ENCODE measurements at places on chromosomes 12 and 14.

DNA sequence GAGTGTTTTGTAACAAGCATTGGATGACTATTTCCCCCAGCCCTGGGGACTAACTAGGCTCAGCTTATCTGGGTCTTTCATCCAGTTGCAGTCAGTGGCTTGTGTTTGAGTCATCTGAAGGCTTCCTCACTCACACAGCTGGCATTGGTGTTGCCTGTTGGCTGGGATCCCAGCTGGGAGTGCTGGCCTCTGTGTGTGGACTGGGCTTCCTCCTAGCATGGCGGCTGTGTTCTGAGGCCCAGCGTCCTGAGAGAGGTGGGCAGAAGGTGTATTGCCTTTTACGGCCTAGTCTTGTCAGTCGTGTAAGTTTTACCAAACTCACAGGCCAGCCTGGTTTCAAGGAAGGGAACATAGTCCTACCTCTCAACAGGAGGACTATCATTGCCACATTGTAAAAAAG lies 28.3 kb upstream of the PPP2R5C start:
- DNase-seq = no peak

GRCh38 chr14:72528059-72528862 lies 365.6 kb downstream of the DPF3 start:
- no peak for DNase-seq

DNA sequence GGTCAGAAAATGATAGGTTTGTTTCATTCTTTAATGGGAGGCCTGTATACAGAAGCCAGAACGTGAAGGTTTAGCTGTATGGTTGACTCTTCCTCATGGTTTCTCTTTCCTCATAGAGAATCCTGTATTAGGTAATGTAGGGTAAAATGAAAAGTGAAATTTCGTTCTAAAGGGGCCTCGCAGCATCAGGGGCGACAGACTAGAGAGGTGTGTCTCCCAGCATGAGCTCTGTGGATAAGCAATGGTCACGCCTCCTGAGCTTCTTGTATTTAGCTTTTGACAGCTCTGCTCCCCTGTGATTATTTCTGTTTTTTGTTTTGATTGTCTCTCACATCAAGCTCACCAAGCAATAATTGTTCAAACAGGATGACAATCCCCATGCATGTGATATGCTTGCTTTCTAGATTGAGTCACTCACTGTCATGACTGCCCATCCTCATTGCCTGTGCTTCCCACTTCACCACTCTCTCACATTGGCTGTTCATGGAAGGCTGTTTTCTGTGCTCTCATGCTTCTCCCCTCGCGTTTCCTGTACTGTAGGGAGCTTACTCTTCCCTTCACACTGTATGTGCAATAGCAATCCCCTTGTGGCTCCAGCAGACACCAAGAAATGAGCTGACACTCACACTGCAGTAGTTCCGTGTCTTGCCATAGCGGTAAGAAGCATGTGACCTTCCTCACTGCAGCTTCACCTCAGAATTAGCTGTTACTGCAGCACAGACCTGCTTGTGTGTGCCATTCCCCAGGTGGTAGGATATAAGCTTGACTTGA lies 44.0 kb downstream of the RAD52 start:
- no peak for DNase-seq

DNA sequence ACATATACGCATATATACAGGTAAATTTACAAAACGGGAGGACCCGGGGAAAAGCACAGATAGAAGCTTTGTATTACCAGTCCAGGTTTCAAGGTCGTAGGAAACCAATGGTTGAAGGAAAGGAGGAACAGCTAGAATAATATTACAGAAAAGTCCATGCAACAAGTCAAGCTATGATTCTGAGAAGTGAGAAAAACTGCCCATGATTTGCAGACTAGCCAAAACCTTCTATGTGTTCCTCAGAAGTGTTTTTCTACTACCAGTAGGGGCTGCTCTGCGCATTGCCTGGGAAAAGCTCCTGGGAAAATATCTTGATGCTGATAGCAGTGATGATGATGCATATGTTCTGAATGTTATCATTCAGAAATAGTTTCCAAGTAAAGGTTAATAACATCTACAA lies 2.2 kb downstream of the PDZRN4 start:
- no peak for DNase-seq

GRCh38 chr12:103687253-103687652 lies 100.2 kb downstream of the STAB2 start:
- no peak for DNase-seq

DNA sequence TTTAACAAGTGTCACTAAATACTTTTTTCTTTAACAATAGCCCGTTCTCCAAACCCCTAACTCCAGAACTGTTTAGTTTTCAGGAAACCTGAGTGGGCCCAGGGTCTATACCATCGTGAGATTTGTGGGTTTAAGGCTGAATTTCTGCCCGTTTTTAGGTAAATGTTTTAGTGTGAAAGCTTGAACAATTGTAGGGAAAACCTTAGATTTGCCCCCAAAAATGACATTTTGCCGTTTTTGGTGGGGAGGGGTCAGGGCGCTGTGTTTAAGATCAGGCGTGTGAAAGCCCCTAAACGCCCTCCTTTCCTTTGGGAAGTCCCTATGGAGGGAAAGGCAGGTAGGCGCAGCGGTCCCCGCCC lies 320 bp upstream of the PRPF39 start:
- DNase-seq = no peak

DNA sequence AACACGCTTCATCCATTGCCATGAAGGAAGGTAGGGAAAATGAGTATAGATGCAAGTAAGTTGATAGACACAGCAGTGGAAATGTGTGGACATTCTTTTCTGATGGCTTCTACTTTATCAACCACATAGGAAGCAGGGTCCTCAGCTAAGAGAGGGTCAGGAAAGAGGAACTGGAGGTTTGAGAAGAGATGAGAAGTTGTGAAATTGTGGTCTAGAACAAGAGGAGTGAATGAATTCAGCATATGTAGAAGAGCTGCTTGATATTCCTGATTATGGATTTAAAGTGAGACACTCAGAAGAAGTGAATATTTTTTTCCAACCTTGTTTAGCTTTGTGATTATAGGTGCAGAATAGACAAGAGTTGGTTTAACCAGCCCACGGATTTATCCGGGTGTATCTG lies 128.5 kb downstream of the SLC15A5 start:
- DNase-seq = no peak

- no peak for DNase-seq
These were observed 54.4 kb upstream of the BICD1 start for GRCh38 chr12:32052212-32052713.

GRCh38 chr14:83467811-83468210 lies 1934.2 kb upstream of the SEL1L start:
- DNase-seq = no peak

DNA sequence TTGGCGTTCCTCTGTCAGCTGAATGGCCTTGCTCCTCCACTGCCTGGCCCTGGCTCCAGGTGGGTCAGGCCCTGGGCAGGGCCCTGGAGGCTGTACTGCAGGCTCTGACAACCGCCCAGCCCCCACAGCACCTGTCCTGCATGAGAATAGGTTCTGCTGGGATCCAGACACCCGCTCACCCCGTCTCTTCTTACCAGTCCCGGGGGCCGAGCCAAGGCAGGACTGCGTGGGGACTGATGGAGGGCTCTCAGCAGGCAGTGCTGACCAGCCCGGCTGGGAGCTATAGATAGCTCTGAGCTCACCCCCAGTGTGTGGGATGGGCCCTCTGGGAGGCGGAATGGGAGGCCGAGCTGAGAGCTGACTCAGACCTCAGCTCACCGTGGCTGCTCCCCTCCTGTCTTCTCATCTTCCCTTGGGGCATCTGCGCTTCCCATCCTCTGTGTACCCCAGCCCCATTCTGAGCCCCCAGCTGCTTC lies 39.6 kb downstream of the TEAD4 start:
- DNase-seq = no peak

DNA sequence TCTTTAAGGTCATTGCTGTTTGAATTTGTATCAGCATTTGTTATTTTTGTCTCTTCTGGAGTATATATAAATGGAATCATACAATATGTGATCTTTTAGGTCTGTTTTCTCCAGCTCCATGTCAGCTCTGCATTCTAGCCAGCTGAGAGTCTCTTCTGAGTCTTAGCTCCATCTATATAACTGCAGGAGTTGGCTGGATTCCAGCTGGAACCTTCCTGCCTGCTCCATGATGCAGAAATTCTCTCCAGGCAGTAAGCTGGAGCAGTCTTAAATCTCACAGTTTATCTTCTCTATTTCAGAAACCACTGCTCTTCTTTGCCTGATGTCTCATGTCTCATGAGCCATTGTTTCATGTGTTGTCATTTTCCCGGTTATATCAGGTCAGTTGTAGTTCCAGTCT lies 827.6 kb downstream of the NRXN3 start:
- DNase-seq = no peak

GRCh38 chr12:24630446-24630845 lies 318.5 kb downstream of the BCAT1 start:
- DNase-seq = no peak

- DNase-seq = no peak
These were observed 77.3 kb upstream of the DHRS4 start for GRCh38 chr14:23876160-23876750.

GRCh38 chr12:54266852-54267251 lies 13.1 kb downstream of the CBX5 start:
- no peak for DNase-seq

DNA sequence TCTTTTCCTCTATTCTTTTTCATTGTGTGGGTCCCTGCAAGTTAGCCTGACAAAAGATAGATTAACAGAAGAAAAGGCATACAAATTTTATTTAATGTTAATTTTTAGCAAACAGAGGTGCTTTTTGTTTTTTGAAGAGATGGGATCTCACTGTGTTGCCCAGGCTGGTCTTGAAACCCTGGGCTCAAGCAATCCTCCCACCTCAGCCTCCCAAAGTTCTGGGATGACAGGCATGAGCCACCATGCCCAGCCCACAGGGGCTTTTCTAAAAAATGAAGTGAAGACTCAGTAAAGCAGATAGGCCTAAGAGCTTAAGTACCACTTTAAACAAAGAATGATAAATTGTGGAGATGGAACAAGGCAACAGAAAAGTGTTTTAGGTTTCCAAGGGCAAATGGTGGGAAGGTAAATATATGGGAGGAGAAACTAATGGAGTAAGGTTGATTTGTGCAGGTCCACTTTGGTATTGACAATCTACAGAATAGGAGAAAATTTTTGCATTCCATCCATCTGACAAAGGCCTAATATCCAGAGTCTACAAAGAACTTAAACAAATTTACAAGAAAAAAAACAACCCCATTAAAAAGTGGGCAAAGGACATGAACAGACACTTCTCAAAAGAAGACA lies 18.6 kb upstream of the EEA1 start:
- no peak for DNase-seq

- DNase-seq = no peak
These were observed 198.1 kb upstream of the LRIG3 start for GRCh38 chr12:59118356-59118755.

- no peak for DNase-seq
These were observed 13.1 kb upstream of the SMCO3 start for GRCh38 chr12:14827043-14827442.

DNA sequence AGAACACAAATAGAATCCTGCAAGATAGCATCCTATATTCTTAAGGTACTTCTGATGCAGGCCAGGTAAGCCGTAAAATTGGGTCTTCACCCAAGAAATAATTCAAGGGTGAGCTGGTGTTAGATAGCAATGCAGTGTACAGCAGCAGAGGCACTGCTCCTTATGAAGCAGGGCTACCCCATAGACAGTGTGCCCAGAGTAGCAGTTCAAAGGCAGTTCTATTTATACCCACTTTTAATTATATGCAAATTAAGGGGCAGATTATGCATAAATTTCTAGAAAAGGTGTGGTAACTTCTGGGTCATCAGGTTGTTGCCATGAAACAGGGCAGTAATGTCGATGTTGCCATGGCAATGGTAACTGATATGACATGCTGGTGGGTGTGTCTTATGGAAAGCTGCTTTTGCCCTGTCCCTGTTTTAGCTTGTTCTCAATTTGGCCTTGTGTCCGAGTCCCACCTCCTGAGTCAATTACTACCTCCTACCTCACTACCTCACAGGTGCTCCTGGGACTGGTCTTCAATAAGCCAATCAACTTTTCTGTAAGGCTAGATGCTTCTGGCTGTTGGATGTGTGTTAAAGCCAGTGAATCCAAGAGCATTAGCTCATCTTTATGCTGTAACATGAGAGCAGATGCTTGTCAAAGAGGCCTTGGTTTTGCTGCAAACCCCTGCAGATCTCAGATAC lies 61.0 kb downstream of the PPM1A start:
- no peak for DNase-seq

DNA sequence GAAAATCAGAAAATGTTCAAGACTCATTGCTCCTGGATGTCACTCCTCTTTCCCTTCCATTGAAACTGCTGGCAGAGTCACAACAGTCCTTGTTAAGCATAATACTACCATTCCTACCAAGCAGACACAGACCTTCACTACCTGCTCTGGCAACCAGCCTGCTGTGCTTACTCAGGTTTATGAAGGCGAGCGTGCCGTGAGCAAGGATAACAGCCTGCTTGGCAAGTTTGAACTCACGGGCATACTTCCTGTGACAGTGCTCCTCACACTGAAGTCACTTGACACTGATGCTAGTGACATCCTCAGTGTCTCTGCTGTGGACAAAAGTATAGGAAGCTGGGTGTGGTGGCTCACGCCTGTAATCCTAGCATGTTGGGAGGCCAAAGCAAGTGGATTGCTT lies 15.7 kb upstream of the PHETA1 start:
- no peak for DNase-seq

DNA sequence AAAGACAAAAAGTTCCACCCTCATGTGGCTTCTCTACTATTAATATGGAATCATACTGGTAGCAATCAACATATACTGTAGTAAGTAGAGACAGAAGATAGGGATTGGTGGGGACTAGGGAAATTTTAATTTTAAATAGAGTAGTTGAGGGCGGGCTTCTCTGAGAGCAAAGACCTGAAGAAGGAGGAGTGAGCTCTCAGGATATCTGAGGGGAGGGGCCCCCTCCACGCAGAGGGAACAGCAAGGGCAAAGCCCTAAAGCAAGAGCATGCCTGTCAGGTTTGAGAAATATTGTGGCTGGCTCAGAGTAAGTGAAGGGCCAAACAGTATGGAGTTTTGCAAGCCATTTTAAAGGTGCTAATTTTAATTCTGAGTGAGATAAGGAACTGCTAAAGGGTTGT lies 64.3 kb downstream of the PCNX1 start:
- DNase-seq = no peak

- DNase-seq = no peak
These were observed 179.3 kb upstream of the PZP start for GRCh38 chr12:9387450-9387849.
